ENCODE measurements at places on chromosomes 5 and 9. TPM values are rescaled to one million over a fixed set of nuclear protein-coding genes. Genes with fewer than 3 reads are reported as not detected.
A peak's percentile ranks its signal among the peaks of the same experiment; 100 is the strongest.

DNA sequence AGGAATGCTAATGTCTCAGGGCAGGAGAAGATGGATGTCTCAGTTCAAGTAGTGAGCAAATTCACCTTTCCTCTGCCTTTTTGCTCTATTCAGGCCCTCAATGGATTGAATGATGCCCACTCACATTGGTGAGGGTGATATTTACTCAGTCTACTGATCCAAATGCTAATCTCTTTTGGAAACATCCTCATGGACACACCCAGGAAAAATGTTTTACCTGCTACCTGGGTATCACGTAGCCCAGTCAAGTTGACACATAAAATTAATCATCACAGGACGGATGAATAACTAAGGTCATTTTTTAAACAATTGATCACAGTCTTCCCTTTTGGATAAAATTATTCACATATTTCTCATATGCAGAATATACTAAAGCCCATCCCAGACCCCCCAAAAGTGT, 63.0 kb upstream of the JAK2 start:
- DNase-seq: no peak

Gene ERP44
- 16.0 TPM for total RNA-seq

Gene NR4A3
- 5.7 TPM for total RNA-seq

Gene BTNL8
- not detected for total RNA-seq

Gene ORM1
- not detected for total RNA-seq

DNA sequence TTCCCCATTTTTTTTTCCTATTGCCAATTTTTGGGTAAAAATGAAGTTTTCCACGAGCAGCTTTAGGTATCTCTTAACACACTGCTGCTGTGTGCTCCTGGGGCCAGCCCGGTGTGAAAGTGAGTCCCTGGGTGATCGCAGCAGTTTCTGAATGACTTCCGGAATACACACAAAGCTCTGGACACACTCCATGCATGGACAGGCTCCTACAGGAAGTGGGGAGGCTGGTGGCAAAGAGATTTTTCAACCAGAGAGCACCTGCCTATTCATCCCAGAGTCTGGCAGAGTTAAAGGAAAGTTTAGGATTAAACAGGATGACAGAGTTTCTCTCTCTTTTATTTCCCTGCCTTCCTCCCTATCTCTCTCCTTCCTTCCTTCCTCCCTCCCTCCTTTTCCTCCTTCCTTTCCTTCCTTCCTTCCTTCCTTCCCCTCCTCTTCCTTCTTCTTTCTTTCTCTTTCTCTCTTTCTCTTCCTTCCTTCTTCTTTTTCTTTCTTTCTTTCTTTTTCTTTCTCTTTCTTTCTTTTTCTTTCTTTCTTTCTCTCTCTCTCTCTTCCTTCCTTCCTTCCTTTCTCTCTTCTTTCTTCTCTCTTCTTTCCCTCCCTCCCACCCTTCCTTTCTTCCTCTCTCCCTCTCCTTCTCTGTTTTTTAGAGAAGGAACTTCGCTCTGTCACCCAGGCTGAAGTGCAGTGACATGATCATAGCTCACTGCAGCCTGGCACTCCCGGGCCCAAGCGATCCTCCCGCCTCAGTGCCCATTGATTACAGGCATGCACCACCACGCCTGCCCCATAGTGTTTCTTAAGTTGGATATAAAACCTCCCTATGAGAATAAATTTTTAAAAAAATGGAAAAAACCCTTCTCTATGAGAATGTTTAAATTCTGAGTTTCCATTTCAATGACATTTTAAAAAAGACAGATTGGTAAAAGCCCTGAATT, 38.7 kb upstream of the UBTD2 start:
- no peak for DNase-seq

DNA sequence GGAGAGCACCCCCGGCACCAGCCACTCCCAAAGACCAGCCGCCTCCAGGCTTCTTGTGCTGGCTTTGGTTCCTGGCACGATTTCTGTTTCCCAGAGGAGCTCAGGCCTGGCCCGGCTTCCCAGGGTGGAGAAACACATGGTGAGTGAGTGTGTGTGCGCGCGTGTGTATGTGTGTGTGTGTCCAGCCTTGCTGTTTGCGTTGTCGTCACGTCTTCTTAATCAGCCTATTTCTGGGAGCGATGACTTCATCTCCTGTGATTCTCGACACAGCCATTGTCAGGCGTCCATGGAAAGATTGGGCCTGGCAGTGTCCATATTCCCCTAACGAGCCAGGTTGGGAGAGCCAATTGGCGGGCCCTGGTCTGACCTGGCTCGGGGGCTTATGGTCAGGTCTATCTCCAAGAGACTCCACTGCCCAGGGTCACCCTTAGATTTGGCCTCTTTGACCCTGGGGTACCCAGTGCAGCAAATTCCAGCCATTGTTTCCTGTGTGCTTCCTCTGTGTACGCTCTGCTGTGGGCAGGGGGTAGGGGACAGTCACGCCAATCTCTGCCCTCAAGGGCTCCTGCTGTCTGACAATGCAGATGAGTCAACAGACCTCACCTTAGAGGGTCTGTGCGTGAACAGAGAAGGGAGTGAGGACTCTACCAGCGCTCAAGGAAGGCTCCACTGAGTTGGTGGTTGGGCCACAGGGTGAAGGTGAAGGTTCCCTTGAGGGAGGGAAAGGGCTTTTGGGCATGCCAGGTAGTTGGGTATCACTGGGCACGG, 73.8 kb downstream of the DAB2IP start:
- peak; percentile 94 for DNase-seq

DNA sequence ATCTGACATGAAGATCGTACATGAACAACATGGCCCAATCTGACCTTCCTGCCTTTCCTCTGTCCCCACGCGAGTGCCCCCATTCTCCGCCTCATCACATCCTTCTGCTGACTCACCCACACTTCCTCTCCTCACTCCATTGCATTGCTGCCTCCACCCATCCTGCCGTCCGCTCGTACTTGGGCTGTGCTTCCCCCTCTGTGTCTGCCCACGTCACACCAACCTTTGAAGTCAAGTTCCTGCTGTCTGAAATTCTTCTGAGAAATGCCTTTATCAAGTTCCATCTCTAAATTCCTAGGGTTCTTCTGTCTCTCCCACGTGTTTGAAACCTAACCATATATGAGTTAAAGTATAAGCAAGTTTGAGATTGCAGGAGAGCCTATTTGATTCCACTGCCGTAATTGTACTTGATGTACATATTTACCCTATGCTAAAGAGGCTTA, 18.0 kb upstream of the STARD4 start:
- DNase-seq: no peak

- no peak for DNase-seq
These were observed 337.6 kb downstream of the FGF10 start for GRCh38 chr5:44051591-44051990.

Gene GRM6
- total RNA-seq: not detected

DNA sequence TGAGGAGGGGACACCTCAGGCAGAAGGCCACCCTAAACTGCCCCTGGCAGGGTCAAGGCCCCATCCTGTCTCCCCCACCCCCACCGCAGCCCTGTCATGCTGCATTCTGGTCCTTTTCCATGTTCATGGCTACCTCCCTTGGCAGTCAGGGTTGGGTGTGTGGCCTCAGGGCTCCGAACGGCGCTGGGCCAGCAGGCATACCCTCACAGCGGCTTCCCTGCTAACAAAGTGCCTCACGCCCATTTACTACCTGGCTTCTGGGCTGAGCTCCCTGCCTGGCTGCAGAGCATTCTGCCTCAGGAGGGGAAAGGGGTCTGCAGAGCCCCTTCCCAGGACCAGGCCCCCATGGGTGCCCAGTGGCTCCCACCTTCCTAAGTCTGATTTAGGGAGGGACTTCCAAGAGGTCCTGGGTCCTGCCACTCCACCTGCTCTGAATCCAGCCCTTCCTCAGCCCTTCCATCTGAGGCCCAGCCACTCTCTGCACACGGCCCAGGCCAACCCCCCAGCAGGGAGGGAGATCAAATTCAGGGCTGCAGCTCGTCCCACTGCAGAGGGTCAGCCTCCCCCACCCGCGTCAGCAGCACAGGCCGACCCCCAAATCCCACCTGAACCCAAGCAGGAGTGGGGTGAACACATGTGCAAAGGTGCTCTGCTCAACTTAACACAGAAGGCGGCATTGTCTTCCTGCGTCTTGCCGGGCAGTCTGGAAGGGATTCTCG, 115.9 kb upstream of the PHYKPL start:
- no peak for DNase-seq

Gene PCSK1
- 0.98 TPM for total RNA-seq

Gene CNTNAP3B
- total RNA-seq: 52.8 TPM

Gene PCDHA10
- total RNA-seq: 1.8 TPM

GRCh38 chr9:33233626-33234342, 6.2 kb upstream of the SPINK4 start:
- no peak for DNase-seq

DNA sequence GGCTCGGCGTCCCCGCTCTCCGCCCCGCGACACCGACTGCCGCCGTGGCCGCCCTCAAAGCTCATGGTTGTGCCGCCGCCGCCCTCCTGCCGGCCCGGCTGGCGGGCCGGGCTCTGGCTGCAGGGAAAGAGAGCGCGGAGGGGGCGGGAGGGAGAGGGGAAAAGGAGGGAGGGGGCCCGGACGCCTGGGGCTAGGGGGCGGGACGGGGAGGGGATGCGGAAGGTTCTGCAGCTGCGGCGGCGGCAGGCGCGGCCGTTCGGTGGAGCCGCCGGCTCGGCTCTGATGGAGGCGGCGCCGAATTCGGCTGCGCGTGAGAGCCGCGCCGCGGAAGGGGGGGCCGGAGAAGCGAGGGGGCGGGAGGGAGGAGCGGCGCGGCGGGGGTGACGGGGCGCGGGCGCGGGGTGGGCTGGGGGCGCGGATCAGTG, at the start of gene MARCHF11:
MARCHF11 (minus strand) TSS at position 281 of the 425 bp plus-strand sequence; CDS start at position 65, 216 bp downstream.
- no peak for DNase-seq

Gene SLIT3
- 16.6 TPM for total RNA-seq

- no peak for DNase-seq
These were observed 1.3 kb downstream of the LVRN start for GRCh38 chr5:115963566-115963965.

Gene SH3RF2
- 5.1 TPM for total RNA-seq

All from tibial nerve (tissue), 4 donors.